AG04450 (cell line): ENCODE measurements at places on chromosomes 2 and 18. TPM values are rescaled to one million over a fixed set of nuclear protein-coding genes. Genes with fewer than 3 reads are reported as not detected.

Gene ITM2C
- 371 and 551 TPM in 2 replicates for polyA plus RNA-seq

Gene GPR75
- polyA plus RNA-seq: 1.8 and 2.0 TPM in 2 replicates

Gene WDR7
- 8.1 and 9.8 TPM in 2 replicates for polyA plus RNA-seq

Gene RGPD3
- polyA plus RNA-seq: 0.07 and 0.15 TPM in 2 replicates

DNA sequence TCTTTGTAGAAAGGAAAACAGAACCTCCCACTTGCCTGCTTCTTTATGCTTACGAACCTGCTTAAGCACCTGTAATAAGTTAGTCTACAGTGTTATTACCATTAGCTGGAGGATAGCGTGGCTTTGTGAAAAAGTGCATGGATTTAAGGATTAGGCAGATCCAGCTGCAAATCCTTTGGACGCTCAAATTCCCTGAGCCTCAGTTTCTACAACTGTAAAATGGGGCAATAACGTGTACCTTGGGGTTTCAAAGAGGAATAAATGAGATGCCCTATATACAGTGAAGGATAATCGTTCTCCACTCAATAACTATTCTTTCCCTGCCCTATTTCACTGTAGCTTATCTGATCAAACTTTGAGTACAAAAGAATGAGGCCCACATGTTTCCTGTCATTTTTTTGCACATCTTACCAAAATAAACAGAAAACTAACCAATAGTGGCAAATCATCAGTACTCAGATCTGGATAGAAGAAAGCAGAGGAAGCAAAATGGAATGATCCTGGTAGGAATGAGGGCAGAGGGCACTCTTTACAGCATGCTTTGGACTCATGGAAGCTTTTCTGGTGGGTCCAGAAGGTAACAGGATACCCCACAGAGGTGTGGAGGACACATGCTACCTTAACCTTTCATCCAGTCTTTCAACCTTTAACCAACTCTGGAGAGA is 14.8 kb downstream of the MOGAT1 start:
- no peak for DNase-seq

- DNase-seq: no peak
Measured at GRCh38 chr2:60527762-60528161, 25.7 kb downstream of the BCL11A start.

GRCh38 chr2:231041061-231041689 is 3.9 kb downstream of the C2orf72 start:
- no peak for DNase-seq
